ENCODE measurements at places on chromosomes 2 and 18.
A peak's percentile ranks its signal among the peaks of the same experiment; 100 is the strongest.

GRCh38 chr2:45921921-45922320 is 270.4 kb downstream of the PRKCE start:
- DNase-seq = no peak

GRCh38 chr2:160493227-160494028 is at the start of gene RBMS1:
Gene RBMS1 (minus strand): TSS chr2:160493807. CDS start chr2:160493363, 444 bp downstream.
- peak; percentile 80 for DNase-seq

DNA sequence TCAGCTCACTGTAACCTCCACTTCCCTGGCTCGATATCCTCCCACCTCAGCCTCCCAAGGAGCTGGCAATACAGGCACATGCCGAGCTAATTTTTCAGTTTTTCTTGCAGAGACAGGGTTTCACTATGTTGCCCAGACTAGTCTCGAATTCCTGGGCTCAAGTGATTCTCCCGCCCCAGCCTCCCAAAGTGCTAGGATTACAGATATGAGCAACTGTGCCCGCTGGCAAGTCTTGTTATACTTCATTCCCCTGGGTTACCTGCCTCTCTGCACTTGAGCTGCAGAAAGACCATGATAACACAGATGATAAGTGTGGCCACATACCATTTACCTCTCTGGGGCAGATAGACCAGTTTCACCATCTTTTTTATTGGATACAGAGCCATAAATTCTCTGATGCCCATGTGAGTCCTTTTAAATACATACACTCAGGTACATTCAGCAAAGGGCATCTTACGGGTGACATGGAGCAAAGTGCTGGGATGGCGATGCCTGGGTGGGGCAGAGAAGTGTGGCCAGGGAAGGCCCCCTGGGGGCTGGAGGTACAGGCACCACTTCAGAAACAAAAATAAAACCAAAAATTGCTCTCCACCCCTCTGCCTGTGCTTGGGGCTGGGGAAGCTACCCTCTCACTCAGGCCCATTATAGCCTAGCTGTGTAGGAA is 20.4 kb downstream of the CCT7 start:
- no peak for DNase-seq

- DNase-seq = no peak
Observed at GRCh38 chr2:100747996-100748615, 71.8 kb upstream of the NPAS2 start.

- no peak for DNase-seq
Observed at GRCh38 chr2:202609381-202610145, 25.2 kb upstream of the FAM117B start.

DNA sequence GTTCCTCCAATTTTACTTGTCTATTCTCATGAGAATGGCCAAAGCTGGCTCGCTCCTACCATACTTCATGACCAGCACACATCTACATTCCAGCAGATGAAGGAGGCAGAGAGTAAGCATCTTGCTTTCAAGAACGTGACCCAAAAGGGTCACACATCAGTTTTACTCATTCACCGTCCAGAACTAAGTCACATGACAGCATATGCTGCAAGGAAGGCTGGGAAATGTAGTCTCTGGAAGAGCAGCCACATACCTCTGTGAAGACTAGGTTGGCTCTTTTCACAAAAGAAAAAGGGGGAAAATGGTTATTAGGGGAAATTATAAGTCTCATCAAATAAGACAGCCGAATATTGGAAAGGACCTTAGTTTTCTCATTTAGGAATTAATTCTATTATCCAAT is 835.3 kb downstream of the EPHA4 start:
- no peak for DNase-seq

Data from type B pancreatic cell (in vitro differentiated cells).